NCI-H1105 treated with DMSO at 0.1 percent for 48 hours (cell line): ENCODE measurements at places on chromosomes 3 and 15.

DNA sequence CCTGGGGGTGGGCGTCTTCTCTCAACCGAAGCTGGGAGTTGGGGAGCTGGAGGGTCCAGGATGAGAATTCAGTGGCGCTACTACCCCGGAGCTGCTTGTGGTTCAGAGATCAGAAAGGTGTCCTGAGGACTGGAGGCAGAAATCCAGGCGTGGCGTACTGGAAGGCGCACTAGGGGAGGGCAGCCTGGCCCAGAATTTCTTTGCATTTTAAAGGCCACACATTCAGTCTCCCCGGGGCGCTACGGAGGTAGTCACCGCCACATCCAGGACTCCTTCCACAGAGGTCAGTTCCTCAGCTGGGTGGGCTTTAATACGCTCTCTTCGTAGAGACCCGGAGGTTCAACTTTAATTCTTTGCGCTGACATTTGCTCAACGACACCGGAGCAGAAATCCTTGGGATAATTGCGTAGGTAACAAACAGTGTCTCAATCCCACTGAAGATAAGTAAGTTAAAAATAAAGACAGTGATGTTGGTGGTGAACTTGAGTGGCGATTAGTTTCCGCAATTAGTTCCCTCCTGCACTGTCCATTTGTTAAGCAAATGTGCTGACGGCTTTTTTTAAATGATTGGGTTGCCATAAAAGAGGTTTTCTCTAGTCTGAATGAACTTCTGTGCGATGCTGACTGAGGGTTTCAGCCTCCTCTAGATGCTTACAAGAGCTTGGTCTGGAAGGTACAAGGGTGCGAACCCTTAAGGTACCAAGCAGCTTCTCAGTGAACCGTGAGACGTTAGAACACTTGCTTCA, 535 bp downstream of the MCTP2 start:
- peak; percentile 10 for DNase-seq

DNA sequence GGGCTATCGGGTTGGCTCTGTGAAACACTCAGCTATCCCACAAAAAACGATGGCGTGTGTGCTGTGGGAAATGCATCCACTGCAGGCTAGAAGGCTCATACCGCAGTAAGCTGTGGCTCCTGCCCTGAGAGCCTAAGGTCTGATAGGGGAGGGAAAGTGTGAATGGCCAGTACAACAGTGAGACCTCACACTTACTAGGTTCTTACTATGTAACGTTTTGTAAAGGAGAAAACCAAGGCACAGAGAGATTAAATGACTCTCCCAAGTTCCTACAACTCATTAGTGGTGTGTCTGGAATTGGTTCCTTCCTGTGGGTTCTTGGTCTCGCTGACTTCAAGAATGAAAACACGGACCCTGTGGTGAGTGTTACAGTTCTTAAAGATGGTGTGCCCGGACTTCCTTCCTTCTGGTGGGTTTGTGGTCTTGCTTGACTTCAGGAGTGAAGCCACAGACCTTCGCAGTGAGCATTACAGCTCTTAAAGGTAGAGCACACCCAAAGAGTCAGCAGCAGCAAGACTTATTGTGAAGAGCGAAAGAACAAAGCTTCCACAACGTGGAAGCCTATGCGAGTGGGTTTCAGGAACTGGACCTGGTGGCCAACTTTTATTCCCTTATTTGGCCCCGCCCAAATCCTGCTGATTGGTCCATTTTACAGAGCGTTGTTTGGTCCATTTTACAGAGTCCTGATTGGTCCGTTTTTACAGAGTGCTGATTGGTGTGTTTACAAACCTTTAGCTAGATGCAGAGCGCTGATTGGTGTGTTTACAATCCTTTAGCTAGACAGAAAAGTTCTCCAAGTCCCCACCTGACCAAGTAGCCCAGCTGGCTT, 161.7 kb downstream of the POLR2M start:
- no peak for DNase-seq

DNA sequence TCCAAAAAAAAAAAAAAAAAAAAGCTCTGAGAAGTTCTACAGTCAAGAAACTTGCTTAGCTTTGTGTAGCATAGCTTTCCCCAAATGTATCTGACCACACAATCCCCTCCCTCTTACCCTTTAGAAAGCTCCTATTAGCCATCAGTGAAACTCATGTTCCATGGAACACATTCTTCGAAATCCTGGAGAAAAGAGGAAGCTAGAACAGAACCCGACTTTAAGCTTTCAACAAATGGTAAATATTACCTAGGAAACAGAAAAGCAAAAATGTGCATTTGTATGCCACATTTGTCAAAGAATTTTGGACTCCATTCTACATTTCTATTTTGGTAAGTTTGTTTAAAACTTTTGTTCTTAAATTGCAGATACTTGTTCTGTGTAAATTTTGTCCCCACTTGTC, 17.4 kb upstream of the CRTC3 start:
- no peak for DNase-seq

- DNase-seq: no peak
Measured at GRCh38 chr3:66381626-66382025, 119.2 kb downstream of the LRIG1 start.

GRCh38 chr3:45199837-45200648, 26.0 kb downstream of the TMEM158 start:
- no peak for DNase-seq

DNA sequence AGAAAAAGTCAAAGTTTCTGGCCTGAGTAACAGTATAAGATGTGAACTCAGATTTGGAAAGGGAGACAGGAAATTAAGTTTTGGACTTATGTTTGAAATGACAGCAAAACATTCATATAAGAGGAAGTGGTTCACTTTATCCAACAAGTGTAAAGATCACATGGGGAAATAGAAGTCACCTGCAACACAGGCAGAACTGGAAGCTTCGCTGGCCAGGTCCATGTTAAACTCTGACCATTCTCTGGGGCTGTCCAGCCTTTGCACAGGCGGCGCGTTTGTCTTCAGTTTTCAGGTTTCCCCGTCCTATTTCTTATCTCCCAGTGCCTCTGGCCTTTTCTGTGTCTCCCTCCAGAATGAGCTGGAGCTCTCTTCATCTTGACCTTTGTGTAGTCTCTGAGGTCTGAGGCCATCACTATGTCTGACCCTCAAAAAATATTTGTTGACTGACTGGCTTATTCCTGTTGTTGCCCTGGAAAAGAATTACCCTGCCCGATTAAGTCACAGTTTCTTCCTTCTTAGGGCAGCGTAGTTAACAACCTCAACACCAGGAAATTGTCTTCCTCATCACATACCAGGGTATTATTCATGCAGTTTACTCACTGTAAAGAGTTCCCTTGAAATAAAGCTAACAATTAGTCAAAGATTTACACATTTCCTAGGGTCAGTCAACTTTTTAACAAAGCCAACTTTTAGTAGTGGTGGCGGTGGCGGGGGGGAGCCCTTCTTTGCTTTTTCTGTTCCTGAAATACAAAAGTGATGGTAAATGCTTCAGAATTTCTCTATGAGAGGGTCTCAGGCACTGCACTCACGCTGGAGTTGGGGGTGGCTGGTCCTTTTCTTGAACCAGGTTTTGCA, 959 bp upstream of the RASA2 start:
- DNase-seq: no peak

DNA sequence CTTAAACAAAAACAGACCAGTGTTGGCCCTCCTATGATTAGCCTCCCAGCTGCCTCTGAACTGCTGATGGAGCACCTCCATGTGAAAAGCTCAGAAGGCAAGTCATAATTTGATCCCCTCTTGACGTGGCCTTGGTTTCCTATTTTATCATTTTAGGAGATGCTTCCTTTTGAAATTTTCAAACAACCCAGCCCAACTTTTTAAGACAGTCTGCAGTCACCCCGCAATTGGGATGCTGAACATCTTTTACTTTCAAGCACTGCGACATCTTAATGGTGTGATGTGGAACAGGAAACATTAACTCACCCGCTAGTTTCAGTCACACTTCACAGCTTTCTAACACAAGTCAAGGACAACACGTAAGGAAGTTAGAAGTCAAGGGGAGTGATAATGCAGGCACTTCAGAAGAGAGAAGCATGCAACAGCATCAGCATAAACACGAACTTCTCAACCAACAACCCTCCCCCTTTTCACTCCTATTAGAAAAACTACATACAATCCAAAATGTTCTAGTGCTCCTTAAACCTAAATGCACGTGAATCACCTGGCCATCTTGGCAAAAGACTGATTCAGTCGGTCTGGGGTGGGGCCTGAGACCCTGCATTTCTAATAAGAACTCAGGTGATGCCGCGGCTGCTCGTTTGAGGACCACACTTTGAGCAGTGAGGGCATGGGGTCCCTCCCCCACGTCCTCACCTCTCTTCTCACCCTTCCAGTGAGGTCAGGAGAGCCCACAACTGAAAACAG, 161.5 kb downstream of the FOXP1 start:
- no peak for DNase-seq

- DNase-seq: no peak
Measured at GRCh38 chr15:89778861-89779260, 2.7 kb downstream of the MESP2 start.

DNA sequence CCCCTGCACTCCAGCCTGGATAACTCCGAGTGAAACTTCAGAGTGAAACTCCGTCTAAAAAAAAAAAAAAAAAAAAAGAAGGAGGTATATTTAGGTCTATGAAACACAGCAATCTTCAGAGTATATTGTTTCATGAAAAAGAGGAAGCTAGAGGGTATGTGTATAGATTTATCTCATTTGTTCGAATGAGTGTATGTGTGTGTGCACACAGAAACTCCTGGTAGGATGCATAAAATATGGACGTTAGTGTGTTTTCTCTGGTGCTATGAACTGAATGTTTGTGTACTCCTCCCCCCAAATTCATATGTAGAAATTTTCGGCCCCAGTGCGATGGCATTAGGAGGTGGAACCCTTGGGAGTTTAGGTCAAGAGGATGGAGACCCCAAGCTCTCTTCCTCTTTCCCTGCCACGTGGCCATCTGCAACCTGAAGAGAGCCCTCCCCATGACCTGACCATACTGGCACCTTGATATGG, 98.6 kb upstream of the KLF13 start:
- no peak for DNase-seq

- no peak for DNase-seq
Measured at GRCh38 chr3:136281966-136282520, 31.9 kb downstream of the PCCB start.

- no peak for DNase-seq
Measured at GRCh38 chr3:30620402-30621360, 14.3 kb downstream of the TGFBR2 start.

DNA sequence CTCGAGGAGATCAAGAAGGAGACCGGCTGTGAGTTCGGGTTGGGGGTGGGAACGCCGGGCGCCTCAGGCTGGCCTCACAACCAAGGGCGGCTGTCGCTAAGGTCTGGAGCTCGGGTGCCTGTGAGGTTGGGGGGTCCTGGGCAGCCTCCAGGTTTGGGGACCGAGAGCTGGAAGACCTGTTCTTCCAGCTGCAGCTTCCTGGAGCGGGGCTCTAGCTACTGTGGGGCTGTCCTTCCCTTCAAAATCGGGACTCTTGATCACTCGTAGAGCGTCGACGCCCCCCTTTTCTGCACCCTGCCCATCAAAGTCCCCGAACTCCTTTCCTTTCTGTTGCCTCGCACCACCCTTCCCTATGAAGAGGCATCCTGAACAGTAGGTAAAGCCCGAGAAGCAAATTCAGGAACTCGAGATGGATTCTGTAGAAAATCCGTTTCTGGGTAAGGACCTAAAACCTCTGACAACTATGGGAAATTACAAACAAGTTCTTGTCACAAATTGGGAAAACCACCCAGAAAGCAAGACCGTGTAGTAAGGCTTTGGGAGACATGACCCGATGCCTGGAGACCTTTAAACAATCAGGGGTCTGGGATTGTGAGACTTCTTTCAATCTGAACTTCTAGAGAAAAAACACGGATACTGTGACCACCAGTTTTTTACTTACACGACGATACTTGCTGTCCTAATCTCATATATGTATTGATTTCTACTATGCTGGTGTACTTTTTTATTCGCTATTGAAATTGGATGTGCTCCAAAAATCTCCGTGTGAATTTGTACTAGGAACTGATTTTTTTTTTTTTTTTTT, 556 bp downstream of the CHP1 start:
- DNase-seq: no peak

GRCh38 chr3:22377421-22377820, 626.4 kb upstream of the ZNF385D start:
- DNase-seq: no peak

- DNase-seq: no peak
Measured at GRCh38 chr15:66638377-66638776, 63.7 kb upstream of the SMAD6 start.

GRCh38 chr15:28289694-28290463, 32.1 kb downstream of the HERC2 start:
- no peak for DNase-seq

- no peak for DNase-seq
Measured at GRCh38 chr15:39130556-39131379, 450.1 kb upstream of the THBS1 start.

- no peak for DNase-seq
Measured at GRCh38 chr15:66723826-66724731, 22.0 kb downstream of the SMAD6 start.

DNA sequence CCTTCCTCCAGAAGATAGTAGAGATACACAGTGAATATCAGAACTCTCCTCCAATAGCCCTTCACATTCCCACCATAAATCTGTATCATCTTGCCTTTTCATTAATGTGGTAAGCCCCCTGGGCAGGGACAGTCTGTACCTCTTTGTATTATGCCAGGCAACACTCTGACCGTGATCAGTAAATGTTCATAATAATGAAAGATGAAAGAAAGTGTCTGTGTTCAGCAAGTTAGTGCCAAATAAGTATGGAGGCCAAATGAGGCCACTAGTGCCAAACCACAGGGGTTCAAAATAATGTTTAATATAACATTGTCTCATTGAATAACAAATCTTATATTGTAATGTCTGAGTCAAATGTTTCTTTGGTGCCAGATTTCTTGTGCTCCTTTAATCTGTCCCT, 104.3 kb downstream of the CMSS1 start:
- DNase-seq: no peak

DNA sequence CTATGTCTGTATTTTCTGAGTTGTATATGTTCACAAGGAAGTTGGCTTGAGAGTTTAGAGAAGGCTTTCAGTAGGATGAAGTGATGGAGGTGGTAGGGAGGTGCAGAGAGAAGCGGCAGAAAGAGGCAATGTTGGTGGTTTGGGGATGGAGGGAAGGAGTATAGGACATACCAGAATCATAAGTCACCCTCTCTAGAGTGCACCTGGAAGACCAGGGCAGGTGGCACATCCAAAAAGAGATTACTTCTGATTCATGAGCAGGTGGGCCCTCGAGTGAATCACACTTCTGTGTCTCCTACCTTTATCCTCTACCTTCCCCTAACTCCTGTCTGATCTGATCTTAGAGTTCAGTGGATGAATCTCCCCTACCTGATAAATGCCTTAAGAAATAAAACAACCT, 41.8 kb upstream of the MRPL3 start:
- DNase-seq: no peak
